SIG-M5 (cell line): ENCODE measurements at places on chromosomes 13 and 19.

DNA sequence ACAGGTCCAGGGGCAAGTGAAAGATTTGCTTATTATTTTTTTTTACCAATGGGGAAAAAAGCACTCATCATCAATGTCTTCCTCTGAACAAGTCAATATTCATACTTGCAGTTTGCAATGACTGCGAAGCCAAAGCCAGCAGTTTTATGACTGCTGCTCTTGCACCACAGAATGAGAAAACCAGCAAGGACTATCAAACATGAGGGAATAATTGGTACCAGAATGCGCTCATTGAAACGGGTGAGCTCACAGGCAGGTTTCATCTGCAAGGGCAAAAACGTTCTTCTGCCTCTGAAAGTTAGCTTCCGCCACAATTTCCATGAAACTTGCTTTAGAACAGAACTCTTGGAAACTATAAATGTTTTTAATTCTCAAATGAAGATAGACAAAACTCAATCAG, 5.5 kb downstream of the DLEU7 start:
- no peak for DNase-seq

GRCh38 chr13:50090211-50090610, 75.0 kb downstream of the KCNRG start:
- DNase-seq, result no peak

DNA sequence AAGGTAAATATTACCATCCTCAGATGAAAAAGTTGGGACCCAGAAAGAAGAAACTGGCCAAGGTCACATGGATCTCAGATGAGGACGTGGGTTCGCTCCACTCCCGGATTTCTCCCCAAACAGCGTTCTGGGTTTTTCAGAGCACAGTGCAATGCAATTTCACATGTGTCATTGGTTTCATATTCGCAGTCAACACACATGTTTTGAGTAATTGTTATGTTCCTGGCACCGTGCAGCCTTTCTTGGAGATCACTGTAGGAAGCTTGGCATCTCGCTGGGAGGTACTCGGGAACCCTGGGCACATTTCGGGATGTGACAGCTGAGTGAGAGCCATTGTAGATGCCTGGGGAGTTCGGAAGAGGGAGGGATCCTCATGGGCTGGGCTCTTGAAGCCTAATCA, 26.2 kb upstream of the CEBPG start:
- DNase-seq, result no peak

DNA sequence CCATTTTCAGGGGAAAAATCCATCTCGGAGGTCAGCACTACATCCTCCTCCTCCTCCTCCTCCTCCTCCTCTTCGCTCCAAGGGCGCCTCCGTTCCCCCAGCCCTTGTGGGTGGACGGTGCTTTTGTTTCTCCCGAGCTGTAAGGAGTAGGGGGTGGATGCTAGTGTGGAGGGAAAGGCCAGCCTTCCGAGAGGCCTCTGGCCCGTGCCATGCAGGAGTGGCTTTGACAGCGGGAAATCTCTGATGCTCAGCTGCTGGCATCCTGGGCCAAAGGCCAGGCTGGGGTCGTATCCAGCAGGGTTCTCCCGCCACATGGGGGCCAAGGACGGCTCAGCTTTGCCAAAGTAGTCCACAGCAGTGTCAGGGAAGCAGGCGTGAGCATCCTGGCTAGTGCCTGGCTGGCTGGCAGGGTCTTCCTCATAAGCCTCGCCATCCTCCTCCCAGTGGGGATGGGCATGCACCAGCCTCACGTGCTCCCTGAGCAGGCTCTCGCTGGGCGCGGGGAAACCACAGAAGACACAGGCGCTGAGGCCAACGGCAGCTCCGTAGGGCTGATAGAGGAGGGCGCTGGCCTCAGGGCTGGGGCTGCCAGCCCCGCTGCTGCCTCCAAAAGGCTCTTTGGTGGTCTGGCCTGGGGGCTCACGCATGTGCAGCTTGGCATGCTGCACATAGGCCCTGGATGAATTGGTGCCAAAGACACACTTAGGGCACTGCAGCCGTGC, 10.5 kb downstream of the WIZ start:
- no peak for DNase-seq

DNA sequence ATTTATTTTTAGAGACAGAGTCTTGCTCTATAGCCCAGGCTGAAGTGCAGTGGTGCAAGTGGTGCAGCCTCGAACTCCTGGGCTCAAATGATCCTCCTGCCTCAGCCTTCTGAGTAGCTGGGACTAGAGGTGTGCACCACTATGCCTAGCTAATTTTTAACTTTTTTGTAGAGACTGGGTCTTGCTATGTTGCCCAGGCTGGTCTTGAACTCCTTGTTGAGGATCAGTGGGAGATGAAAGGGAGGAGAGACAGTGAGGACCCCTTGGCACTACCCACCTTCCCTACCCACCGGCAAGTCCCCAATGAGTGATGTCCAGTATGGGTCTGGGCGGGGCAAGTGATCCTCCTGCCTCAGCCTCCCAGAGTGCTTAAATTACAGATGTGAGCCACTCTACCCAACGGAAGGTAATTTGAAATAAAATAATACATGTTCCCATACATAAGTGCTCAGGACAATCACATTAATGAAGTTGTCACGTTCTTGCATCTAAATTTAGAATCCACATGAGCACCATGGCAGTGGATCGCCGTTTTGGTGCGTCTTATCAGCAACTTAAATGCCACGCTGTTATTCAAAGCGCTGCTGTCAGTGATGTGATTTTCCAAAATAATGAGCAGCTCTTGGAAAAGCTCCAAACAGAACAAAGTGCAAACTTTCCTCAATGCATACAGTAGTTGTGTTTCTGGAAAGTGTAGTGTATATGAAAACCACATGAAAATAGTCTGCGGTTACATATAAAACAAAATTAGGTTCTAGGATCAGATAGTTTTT, 5.9 kb upstream of the ARL11 start:
- no peak for DNase-seq

- DNase-seq, result no peak
These were observed 5.9 kb upstream of the DCAF15 start for GRCh38 chr19:13946414-13946813.

DNA sequence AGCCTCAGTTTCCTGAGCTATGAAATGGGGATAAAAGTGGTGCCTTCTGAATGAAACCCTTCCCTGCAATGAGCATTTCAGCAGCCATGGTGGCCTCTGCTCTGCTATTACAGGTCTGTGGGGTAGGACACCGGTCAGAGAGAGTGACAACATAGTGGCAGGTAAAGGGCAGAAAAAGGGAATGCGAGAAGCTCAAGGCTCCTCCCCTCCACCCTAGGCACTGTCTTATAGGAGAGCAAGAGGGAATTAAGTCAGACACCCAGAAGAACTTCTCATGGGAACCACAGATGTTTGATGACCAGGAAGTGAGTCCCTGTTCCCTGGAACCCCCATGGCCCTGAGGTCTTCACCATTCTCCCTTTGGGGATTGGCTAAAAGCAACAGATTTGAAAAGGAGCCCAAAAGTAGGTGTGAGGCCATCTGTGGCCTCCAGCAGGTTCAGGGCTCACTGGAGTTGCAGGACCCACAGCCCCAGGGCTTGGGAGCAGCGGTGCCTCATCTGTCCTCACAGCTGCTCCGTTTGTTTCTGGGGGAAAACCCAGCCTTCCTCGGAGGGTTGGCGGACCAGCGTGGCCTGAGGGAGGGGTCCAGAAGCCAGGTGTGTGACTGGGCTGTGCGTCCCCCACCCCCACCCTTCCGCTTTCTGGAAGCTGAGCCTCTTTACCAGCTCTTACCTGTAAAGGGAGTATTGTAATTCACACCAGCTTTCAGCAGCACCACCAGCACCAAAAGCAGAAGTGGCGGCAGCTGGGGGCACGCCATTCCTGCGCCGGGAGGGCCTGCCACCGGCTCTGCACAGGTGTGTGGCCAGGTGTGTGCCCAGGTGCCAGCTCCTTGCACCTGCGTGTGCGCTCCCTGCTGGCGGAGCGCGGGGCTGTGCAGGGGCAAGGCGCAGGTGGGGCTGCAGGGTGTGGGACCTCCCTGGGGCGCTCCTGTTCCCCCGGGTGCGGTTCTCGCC, 19.4 kb downstream of the IQCN start:
- DNase-seq, result no peak

DNA sequence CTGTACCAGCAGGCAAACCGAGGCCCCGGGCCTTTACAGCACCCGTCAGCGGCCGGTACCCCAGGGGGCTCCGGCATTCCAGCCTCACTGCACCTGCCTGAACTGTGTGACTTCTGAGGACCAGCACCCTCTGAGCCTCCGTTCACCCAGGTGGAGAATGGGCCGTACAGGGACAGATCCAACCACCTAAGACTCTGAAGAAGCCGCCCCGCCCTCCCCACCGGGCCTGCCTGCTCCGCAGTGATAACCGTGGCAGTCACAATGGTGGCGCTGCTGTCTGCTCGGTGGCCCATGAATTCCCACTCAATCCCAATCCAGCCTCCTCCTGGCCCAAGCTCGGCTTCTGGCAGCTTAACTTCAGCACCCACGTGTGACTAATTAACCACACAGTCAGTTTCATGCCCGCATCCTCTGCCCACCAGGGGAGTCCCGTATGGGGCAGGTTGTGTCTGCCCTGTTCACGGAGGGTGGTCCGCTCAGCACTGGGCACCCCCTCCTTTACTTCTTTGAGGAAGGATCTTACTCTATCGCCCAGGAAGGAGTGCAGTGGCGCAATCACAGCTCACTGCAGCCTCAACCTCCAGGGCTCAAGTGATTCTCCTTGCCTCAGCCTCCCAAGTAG, 3.4 kb downstream of the TCF3 start:
- no peak for DNase-seq

- no peak for DNase-seq
These were observed 135.4 kb downstream of the TNFRSF19 start for GRCh38 chr13:23705583-23705982.

- DNase-seq, result no peak
These were observed 25.1 kb downstream of the VSTM2B start for GRCh38 chr19:29550896-29551295.

DNA sequence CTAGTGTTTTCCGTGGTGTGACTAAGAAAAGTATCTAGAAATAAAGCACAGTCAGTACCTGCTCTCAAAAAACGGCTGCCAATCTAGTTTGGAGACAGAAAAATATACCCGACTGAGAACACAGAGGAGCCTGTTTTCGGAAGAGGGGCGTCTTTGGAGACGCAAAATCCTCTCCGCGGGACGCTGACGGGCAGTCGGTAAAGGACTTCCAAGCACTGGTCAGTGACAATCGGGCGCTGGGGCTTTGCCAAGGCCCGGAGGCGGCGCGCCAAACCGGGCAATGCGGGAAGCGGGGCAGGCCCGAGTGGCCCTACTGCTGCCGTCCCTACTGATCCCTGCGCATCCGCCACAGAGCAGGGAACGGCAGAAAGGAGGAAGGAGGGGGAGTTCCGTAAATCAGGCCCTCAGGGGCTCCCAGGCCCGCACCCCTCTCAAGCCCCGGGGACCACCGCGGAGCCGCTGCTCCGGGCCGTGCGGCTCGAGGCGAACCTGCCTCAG, 588 bp upstream of the DPY19L3 start:
- no peak for DNase-seq

GRCh38 chr13:110215606-110216005, 91.4 kb downstream of the COL4A1 start:
- DNase-seq, result no peak

DNA sequence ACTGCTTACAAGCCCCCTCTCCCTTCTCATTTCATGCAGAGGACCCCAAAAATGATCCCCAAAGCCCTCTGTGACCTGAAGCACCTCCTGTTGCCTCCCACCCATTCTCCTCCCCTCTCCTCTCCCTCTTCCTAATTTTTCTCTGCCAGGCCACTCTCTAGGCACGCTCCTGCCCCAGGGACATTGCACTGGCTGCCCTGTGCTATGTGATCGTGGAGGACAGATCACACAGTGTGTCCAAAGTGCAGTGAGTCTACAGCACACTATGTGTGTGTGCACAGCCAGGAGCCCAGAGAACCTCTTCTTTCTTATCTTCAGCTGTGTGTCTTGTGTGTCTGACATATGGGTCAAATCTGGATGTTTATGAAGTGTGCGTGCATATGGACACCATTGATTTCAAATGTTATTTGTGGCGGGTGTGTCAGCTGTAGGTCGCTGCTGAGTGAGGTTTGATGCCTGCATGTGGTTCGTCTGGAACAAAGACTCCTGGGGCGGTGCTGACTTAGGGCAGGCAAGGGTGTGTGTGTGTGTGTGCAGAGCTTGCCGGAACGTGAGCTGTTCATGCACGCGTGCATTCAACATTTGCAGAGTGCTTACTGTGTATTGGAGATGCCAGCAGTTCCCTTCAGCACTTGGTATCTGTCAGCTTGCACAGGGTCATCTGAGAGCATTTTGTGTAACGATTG, 2.1 kb upstream of the KLHL26 start:
- DNase-seq, result no peak

- DNase-seq, result no peak
These were observed 897 bp downstream of the C19orf33 start for GRCh38 chr19:38304866-38305429.

GRCh38 chr13:20422362-20422761, 103.3 kb downstream of the CRYL1 start:
- DNase-seq, result no peak

DNA sequence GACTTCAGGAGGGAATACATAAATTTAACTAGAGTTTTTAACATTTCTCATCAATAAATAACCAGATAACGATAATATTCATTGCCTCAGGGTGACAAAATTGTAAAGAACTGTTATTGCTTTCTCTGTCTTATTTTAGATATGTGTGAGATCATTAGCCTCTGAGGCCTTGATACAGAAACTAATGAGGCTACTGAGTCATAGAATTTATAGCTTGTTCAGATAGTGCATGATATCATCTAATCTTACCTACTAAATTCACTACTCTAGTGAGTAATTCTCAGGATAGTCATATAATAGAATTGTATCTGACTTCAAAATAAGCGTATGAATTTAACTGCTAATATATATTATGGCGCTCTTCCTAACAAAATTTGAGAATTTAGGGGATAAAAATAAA, 360.8 kb upstream of the KLHL1 start:
- no peak for DNase-seq

- DNase-seq, result no peak
These were observed 162.1 kb downstream of the ZIC5 start for GRCh38 chr13:99809496-99809895.

GRCh38 chr19:10389863-10390262, 9.5 kb upstream of the TYK2 start:
- no peak for DNase-seq

- no peak for DNase-seq
These were observed 37.9 kb upstream of the KL start for GRCh38 chr13:32978278-32978677.

GRCh38 chr19:38216785-38217641, 7.0 kb downstream of the DPF1 start:
- DNase-seq, result no peak

GRCh38 chr19:50242581-50242980, 39.2 kb downstream of the MYH14 start:
- DNase-seq, result no peak

DNA sequence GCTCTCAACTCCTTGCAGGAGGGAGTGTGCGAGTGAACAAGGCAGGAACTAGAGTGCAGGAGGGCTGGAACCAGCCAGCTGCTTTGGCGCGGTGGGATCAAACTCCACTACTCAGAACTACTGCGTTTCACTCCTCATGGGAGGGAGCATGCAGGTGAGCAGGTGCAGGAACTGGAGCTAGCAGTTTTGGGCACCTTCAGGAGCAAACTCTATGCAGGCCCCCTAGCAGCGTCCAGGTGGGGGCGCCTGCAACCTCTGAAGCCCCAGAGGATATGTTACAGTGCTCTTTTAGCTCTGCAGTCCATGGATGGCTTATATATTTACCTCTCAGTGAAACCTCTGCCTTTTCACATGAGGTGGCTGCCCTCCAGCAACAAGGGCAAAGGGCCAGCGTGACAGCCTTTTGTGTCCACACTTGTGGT, 1303.4 kb downstream of the PCDH9 start:
- no peak for DNase-seq

GRCh38 chr13:44068737-44069136, 189.0 kb downstream of the LACC1 start:
- DNase-seq, result no peak
